Vagina (tissue), 2 donors: ENCODE measurements at places on chromosomes 12 and 14. TPM values are rescaled to one million over a fixed set of nuclear protein-coding genes. Genes with fewer than 3 reads are reported as not detected.

EFCAB11 gene
- total RNA-seq, result 9.6 TPM

DNA sequence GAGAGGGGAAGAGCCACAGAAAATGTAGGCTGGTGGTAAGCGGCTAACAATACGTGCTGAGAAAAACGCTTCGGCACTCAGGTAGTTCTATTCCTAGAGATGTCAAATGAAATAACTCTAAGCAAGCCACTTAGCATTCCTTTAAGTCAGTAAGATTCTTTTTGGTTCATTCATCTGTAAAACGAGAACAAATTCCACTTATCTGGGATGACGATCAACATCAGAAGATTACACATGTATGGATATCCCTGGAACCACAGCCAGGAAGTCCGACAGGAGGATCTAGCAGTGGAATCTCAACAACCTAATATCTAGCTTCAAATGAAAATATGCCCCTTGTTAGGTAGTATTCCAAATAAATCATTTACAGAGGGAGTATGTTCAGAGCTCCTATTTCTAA lies 74.6 kb upstream of the CDKN3 start:
- no peaks in the 10 kb centered on the region for H3K27me3 ChIP-seq
- H3K36me3 ChIP-seq, result no peaks in the 10 kb centered on the region
- no peak for DNase-seq
- H3K27ac ChIP-seq, result no peak overlapping the region
- no peak overlapping the region for H3K4me3 ChIP-seq

DNA sequence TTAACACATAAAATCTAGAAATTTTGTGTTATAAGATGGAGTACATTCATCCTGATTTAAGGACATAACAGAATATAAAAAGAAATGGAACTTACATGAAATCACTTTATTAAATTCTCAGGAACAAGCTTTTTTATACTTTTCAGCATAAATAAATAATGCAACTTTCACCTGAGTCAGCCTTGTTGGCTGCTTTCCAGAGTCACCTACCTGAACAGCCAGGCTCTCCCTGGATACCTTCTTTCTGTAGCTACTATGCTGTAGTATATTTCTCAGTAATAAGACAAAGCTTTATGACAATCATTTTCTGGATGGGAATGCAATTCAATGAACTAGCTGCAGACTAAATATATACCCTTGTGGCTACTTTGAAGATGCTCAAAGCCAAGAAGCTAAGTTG lies 111.9 kb downstream of the NTS start:
- H3K36me3 ChIP-seq, result no peaks in the 10 kb centered on the region
- no peak overlapping the region for H3K4me3 ChIP-seq
- no peak overlapping the region for H3K27ac ChIP-seq
- DNase-seq, result no peak

- DNase-seq, result no peak
- H3K27me3 ChIP-seq, result no peaks in the 10 kb centered on the region
- no peak overlapping the region for H3K4me3 ChIP-seq
- no peaks in the 10 kb centered on the region for H3K36me3 ChIP-seq
- no peak overlapping the region for H3K27ac ChIP-seq
These were observed 868 bp downstream of the COX8C start for GRCh38 chr14:93347850-93348249.

DNA sequence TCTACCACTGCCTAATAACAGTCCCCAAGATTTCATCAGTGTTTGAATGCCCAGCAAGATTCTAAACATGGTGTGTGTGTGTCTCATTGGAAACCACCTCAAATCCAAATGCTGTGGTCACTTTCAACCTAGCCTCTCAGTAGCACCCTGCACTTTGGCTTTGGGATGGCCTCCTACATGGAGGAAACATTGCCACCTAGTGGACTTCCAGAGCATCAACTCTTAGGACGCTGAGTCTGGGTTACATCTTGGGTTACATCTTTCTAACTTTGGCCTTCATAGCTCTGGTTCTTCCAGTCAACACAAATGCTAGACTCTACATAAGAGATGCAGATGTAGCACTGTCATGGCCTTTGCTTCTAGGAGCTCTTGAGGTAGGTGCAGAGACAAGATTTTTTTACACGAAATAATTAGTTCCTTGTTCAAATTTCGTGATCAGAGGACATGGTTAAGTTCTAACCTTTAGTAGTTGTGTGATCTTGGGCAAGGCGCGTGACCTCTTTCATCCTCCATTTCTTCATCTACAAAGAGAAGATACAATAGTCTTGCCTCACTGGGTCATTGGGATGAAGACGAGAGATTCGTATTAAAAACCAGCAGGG lies 113.5 kb upstream of the VASH1 start:
- H3K4me1 ChIP-seq, result no peaks in the 10 kb centered on the region
- no peak for DNase-seq
- no peaks in the 10 kb centered on the region for H3K36me3 ChIP-seq
- H3K27ac ChIP-seq, result no peak overlapping the region

GRCh38 chr12:61654698-61655097 lies 605.5 kb upstream of the USP15 start:
- H3K27ac ChIP-seq, result no peak overlapping the region
- H3K4me1 ChIP-seq, result no peaks in the 10 kb centered on the region
- no peak overlapping the region for H3K4me3 ChIP-seq
- no peaks in the 10 kb centered on the region for H3K27me3 ChIP-seq

DNA sequence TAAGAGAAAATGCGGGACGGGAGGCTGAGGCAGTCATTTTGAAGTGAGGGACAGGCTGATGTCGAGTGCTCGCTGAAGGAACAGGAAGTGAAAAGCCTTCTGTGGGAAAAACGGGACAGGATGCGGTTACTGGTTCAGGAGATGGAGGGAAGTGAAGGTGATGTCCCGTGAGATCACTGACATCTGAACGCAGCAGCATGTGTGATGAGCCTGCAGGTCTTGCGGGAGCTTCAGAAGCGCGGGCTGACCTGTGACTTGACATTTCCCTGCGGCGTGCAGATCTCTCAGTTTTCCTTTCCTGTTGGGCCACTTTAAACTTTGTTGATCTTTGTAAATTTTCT lies 77.8 kb downstream of the DDX51 start:
- DNase-seq, result no peak
- H3K4me1 ChIP-seq, result no peaks in the 10 kb centered on the region
- no peak overlapping the region for H3K27ac ChIP-seq
- no peak overlapping the region for H3K4me3 ChIP-seq
- H3K27me3 ChIP-seq, result no peaks in the 10 kb centered on the region
- H3K36me3 ChIP-seq, result no peaks in the 10 kb centered on the region
